Stimulated activated CD4-positive, alpha-beta T cell treated with anti-CD3 and anti-CD28 coated beads, Interleukin-12 subunit alpha, Interleukin-12 subunit beta, amount 100 ng/mL, for 48 hours (primary cell): ENCODE measurements at places on chromosomes 1 and 21.

DNA sequence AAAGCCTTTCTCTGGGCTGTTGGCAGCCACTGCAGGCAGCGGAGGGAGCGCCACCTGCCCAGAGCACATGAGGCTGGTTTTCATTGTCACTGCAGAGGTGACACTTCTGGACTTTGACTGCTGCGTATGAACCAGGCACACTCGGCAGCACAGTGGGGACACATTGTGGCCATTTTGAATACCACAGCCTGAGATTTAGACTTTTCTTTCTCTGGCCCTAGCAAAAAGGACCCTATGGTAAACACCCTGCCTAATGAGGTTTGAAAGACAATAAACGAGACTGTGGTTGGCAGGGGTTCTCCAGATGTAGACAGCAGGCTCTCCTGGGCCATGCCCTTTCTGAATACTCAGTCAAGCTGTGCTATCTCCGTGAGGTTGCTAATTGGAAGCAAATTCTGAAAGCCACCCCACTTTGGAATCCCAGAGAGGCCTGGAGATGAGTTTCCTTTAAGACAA lies 12.0 kb upstream of the KCNE2 start:
- DNase-seq = peak; percentile 17

- DNase-seq = no peak
Observed at GRCh38 chr1:77100875-77101274, 118.4 kb downstream of the PIGK start.

DNA sequence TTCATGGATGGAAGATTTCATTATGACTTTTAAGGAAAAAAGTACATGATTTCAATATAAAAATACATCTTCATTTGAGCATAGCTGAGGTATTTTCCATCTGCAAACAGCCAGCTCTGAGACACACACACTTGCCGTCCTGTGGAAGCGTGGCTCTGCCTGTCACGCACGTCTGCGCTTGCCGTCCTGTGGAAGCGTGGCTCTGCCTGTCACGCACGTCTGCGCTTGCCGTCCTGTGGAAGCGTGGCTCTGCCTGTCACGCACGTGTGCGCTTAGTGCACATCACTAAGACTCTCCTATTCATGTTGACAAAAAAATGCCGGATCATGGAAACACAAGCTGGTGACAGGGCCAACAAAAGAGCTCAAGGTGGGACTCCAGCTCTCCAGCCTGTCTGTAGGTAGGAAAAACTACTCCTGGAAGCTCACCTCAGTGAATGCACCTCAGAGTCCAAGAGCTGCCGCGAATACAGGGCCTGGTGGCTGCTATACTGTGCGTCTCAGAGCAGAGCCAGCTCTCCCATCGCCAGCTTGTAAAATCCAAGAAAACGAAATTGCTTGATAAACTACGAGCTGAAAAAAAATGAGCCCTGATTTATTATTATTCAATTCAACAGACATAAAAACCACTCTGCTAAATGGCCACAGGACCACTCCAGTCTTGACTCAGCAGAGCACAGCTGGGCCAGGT lies 69.3 kb downstream of the SLC37A1 start:
- no peak for DNase-seq

DNA sequence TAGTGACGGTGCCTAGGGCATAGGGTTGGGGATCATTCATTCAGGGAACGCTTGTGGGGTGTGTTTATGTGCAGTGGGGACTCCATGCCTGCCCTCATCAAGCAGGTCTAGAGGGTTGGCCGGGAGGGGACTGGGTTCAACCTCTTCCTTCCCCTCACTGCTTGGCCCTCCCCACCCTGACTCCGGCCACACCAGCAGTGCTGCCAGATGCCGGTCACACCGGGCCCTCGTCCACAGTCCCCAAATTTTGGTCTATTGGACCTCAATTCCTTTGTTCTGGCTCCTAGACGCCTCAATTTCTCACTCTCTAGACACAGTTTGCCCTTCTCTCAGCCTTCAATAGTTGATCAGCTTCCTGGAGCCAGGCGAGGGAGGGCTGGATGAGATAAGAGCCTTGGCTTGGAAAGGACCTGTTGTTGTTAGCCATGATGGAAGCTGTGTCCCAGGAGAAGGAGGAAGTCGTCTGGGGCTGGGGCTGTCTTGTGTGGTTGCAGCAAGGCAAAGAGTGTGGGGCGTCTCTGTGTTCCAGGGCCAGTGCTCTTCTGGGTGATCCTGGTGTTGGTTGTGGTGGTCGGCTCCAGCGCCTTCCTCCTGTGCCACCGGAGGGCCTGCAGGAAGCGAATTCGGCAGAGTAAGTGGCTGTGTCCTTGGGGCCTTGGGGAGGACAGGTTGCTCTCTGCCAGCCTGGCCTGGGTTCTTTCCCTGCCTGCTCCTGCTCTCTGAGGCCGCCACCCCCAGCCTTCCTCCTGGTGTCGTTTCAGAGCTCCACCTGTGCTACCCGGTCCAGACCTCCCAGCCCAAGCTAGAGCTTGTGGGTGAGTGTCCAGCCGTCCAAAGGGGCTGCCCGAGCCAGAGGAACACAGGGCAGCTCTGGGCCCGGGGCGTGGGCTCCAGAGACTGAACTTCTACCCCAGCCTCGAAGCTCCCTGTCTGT lies 41.1 kb upstream of the TNFRSF1B start:
- DNase-seq = no peak

DNA sequence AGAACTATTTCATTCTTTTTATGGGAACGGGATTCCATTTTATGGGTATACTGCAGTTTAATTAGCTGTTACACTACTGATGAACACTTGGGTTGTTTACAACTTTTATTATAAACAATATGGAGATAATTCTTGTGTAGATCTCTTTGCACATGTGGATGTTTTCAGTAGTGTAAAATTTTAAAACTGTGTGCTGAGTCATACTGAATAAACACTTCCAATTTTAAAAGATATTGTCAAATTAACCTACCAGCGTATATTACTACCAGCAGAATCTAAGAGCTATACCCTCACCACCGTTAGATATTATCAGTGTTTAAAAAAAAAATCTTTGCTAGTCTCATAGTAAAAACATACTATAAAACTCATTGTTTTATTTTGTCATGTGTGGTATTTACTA lies 106.1 kb downstream of the CC2D1B start:
- no peak for DNase-seq

- no peak for DNase-seq
Observed at GRCh38 chr1:91912266-91912665, 26.3 kb upstream of the TGFBR3 start.

- DNase-seq = no peak
Observed at GRCh38 chr1:183461350-183461749, 10.9 kb upstream of the SMG7 start.

- DNase-seq = no peak
Observed at GRCh38 chr1:116228511-116228910, 117.3 kb downstream of the MAB21L3 start.

- no peak for DNase-seq
Observed at GRCh38 chr1:151541752-151542151, 1.6 kb downstream of the TUFT1 start.

- DNase-seq = no peak
Observed at GRCh38 chr21:33240404-33240803, 10.7 kb downstream of the IFNAR2 start.

DNA sequence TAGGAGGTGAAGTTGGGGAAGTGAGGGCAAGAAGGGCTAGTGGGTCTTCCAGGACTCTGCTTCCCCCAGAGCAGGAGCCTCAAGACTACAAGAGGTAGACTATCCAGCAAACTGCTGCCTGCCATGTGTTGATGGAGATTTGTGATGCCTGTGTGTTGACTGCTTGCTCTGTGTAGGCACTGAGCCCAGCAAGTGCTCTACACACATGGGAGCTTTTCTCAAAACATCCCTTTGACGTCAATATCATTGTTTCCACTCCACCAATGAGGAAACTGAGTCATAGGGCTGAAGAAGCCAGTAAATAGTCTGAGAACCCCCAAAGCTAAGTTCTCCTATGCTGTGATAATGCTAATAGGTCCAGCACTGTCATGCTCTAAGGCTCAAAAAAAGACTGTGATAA lies 207.2 kb upstream of the NFIA start:
- no peak for DNase-seq

- no peak for DNase-seq
Observed at GRCh38 chr1:61921435-61921834, 179.2 kb downstream of the PATJ start.

GRCh38 chr1:116873680-116874271 lies 35.9 kb upstream of the PTGFRN start:
- no peak for DNase-seq

- DNase-seq = no peak
Observed at GRCh38 chr1:29243871-29244200, 7.5 kb downstream of the PTPRU start.

- DNase-seq = no peak
Observed at GRCh38 chr1:15835205-15835740, 12.2 kb upstream of the SPEN start.

DNA sequence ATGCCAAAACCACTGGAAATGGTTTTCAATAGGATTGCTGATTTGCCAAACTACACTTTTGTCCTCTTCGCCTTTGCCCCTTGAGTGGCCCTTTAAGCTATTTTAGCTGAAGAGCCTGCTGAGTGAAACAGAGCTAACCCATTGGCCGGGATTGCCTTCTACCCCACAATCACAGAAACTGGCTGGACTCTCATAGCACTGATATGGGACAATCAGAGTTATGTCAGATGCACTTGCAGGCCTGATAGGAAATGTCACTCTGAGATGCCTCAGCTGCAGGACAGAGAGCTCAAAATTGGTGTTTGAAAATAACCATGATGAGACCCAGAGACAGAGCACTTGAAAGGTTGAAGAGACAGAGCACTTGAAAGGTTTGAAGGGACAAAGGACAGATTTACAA lies 354.4 kb downstream of the BRINP2 start:
- no peak for DNase-seq

GRCh38 chr1:171939740-171940139 lies 98.4 kb downstream of the DNM3 start:
- DNase-seq = no peak

GRCh38 chr1:221933814-221934213 lies 191.9 kb upstream of the DUSP10 start:
- DNase-seq = no peak

DNA sequence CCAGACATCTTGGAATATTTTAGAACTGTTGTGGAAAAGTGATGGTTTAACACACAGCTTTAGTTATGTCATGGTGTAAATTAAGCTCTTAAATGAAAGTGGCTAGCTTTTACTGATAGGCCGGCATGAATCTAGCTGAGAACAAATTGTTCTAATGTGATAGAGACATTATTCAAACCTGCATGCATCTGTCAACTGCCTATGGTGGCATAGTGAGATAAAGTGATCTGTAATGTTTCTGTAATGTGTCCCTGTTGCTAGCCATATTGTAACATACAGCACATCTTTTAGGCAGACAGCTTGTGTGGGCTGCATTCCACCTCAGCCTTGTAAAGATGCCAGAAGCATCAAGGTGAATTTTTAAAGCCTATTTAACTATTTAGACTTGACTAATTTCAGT lies 16.0 kb downstream of the LRIG2 start:
- DNase-seq = no peak

- no peak for DNase-seq
Observed at GRCh38 chr1:12127206-12127810, 39.5 kb upstream of the TNFRSF1B start.

DNA sequence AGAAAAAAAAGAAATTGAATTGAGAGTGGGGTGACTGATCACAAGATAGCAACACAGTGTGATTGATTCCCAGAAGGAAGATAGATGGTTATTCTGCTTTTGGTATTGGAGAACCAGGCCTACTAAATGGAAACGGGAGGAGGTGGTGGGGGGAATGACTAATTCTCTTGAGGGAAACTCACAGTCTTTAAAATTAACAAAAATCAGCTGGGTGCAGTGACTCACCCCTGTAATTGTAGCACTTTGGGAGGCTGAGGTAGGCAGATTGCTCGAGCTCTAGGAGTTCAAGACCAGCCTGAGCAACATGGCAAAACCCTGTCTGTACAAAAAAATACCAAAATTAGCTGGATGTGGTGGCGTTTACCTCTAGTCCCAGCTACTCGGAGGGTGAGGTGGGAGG lies 134.6 kb upstream of the PDE4B start:
- no peak for DNase-seq

- DNase-seq = no peak
Observed at GRCh38 chr1:87403061-87403820, 74.6 kb downstream of the LMO4 start.

- DNase-seq = no peak
Observed at GRCh38 chr1:3170561-3171453, 101.8 kb downstream of the PRDM16 start.

DNA sequence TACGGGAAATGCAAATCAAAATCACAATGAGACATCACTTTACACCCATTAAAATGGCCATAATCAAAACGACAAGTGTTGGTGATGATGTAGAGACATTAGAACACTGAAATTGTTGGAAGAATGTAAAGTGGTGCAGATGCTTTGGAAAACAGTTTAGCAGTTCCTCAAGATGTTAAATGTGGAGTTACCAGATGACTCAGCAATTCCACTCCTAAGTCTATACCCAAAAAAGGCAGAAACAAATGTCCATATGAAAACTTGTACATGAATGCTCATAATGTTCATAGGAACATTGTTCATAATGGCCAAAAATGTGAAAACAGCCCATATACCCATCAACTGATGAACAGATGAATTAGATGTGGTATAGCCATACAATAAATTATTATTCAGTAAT lies 267.4 kb downstream of the KCNH1 start:
- DNase-seq = no peak

- no peak for DNase-seq
Observed at GRCh38 chr21:26797878-26798456, 47.2 kb downstream of the ADAMTS1 start.

DNA sequence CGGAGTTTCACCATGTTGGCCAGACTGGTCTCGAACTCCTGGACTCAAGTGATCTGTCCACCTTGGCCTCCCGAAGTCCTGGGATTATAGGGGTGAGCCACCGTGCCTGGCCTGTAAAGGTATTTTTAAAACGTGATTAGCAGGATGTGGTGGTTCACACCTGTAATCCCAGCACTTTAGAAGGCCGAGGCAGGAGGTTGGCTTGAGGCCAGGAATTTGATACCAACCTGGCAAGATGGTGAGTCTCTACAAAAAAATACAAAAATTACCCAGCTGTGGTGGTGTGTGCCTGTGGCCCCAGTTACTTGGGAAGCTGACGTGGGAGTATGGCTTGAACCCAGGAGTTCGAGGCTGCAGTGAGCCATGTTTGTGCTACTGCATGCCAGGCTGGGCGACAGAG lies 43.3 kb upstream of the SOD1 start:
- DNase-seq = no peak

DNA sequence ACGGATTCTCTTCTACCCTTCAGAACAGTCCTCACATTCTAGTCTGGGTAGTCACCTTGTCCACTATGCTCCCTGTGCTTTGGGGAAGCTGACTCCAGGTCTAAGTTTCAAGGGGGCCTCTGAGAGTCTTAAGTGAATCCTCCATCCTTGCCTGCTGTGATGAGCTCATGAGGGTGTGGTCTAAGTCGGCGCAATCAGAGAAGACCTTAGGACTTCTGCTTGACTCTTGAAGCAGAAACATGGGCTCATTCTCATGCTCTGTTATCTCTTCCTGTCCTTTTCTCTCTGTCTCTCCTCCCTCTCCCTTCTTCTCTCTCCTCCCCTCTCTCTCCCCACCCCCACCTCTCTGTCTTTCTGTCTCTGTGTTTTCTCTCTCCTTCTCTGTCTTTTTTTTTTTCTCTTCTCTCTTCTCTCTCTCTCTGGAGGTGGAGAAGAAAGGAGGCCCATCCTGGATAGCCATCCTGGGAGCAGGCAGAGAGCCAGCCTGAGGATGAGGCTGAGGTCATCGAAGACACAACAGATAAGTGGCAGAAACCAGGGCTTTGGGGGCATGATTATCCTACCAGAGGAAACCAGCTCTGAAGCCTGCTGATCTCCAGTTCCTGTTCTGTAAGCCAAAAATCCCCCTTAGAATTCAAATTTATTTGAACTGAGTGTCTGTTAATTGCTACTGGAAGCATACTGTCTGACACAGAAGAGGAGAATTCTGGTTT lies 245.6 kb downstream of the SIPA1L2 start:
- DNase-seq = no peak

- DNase-seq = no peak
Observed at GRCh38 chr1:90325168-90325567, 330.3 kb downstream of the ZNF326 start.
